ENCODE measurements at places on chromosomes 11 and 22.

GRCh38 chr22:36913427-36914389 is at the start of gene CSF2RB:
Gene CSF2RB, plus strand, starts transcription at chr22:36913628. Its CDS starts 8,580 bp downstream, at chr22:36922208.
- DNase-seq: no peak

DNA sequence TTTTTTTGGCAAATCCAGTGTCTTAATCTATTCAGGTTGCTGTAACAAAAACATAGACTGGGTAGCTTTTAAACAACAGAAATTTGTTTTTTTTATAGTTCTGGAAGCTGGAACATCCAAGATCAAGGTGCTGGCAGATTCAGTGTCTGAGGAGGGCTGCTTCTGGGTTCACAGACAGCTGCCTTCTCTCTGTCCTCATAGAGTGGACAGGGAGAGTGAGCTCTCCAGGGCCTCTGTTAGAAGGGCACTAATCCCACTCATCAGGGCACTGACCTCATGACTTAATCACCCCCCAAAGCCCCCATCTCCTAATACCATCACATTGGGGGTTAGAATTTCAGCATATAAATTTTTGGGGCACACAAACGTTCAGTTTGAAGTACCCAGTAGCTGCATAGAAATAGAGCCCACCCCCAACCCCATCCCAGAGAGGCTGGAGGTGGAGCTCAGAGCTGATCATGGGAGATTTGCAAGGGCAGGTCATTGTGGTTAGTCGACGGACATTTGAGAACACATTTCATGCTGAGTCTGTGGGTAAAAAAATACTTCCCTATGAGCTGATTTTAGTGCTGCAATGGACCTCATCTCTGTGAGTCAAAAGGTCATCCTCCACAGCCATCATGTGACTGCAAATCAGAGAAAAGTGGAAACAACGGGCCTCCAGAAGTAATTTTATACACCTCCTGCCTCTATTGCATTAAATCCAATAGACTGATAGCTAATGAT is 203.1 kb upstream of the CADM1 start:
- DNase-seq: no peak

DNA sequence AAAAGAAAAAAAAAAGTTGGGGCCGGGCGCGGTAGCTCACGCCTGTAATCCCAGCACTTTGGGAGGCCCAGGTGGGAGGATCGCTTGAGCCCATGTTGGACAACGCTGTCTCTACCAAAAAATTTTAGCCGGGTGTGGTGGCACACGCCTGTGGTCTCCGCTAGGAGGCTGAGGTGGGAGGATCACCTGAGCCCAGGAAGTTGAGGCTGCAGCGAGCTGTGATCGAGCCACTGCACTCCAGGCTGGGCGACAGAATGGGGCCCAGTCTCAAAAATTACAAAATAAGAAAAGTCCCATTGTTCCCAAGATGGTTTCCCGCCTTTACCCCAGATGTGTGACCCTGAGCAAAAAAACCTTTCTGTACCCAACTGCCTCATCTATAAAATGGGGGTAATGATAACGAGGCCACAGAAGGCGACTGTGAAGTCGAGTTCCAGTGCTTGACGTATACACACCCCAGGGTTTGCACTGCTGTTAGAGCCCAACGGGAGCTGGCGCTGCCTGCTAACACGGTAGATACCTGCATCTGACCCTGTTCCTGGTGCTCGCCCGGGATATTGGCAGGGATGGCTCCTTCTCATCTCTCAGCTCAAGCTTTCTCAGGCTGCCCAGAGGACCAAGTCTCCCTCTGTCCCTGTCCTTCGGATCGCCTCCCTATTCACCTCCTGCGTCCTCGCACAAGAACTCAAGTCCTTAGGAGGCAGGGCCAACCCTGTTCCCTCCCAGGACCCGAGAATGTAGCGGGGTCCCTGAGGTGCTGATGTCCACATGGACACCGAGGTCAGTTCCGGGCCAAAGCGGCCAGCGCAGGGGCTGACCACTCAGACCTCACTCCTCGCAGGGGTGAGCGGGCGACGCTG is 1.1 kb upstream of the RPLP2 start:
- no peak for DNase-seq

- no peak for DNase-seq
These were observed 11.6 kb downstream of the TRIM21 start for GRCh38 chr11:4381901-4382300.

GRCh38 chr11:124841840-124842239 is 23.4 kb upstream of the ROBO3 start:
- no peak for DNase-seq

DNA sequence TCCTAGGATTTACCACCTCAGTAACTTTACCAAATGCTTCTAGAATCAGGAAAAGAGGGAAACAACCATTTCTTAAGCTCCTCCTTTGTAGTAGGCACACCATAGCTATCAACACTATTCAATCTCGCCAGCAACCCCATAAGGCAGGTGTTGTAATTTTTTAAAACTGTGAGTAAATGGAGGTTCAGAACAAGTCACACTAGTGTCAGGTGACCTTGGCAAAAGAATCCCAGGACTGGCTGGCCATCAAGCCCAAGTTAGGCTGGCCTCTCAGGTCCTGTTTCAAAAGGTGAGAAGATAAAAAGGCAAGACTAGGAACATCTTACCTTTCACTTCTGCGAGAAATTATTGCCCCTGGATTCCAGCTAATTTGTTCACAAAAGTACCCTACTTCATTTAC is 713 bp downstream of the TOP3B start:
- DNase-seq: no peak

Measured in stimulated activated CD8-positive, alpha-beta memory T cell treated with anti-CD3 and anti-CD28 coated beads, Interleukin-7, amount 100 ng/mL, for 48 hours (primary cell).